ENCODE measurements at places on chromosomes 7 and 10.
A peak's percentile ranks its signal among the peaks of the same experiment; 100 is the strongest.

- no peak for DNase-seq
Measured at GRCh38 chr7:1663223-1663622, 6.9 kb upstream of the ELFN1 start.

- DNase-seq: no peak
Measured at GRCh38 chr10:36492590-36493515, 632.5 kb upstream of the ANKRD30A start.

DNA sequence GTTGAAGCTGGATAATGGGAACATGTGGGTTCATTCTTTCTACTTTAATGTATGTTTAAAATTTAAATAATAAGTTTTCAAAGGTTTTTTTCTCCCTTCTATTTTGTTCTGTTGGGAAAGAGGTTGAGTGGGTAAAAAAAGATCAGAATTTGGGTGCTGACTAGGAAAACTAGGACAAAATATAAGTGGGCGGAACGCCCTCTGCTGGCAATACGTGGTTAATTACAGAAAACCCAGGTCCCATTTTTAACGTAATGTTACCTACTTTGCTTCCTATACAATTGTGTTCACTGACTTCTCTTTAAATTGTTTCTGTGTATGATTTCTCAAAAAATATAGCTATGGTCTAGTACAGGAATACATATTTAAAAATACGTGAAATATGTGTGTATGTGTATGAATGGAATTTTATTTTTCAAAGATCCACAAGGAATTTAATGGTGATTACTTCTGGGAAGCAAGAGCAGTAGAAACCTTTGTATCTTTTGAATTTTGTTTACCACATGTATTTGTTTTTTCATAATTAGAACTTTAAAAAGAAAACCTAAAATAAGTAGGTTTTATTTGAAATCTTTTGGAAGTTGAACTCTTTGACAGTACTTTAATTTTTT, 8.7 kb downstream of the ECD start:
- DNase-seq: no peak

- no peak for DNase-seq
Measured at GRCh38 chr7:137073571-137074325, 205.3 kb downstream of the CHRM2 start.

DNA sequence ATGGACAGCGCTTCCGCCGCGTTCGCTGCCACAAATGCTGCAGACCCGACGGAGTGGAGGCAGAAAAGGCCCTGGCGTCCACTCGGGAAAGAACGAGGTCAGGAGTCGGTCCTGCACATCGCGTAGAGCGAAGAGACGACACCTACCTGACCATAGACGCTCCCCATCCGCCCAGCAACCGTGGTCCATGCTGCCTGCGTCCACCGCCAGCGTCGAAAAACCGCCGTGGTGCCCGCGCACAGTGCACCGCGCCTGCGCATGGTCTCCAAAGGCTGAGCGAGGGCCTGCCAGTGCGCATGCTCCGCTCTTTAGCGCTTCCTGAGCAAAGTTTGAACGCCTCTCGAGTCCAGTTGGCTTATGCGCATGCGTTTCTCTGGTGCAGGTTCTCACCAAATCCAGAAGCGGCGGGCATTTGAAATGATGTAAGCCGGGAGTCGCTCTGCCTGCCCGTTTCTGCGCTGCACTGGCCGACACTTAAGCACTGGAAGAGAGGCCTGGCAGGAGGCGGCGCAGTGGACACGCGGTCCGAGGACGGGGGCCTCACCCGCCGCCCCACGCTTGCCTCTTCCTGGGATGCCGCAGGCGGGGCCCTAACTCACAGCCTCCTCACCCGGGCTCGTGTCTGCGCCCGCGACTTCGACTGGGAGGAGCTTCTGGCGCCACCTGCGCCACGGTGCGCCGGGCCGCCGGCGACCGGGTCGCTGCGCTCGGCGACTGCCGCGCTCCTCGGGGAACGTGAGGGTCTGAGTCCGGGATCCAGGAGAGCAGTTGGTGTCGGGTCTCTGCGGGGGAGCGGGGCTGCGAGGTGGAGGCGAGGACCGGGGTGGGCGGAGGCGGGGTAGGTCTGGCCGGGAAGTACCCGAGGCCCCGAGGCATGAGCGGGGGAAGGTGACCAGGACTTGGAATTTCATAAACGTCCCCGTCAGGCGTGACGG, at the start of gene FAM24B:
FAM24B (minus strand) TSS at position 243 of the 935 bp plus-strand sequence. CDS start 29,066 bp downstream, outside the sequence.
- peak; percentile 88 for DNase-seq

- DNase-seq: no peak
Measured at GRCh38 chr10:93218386-93218785, 144.7 kb downstream of the CYP26A1 start.

GRCh38 chr7:152587366-152587765, 88.6 kb downstream of the XRCC2 start:
- no peak for DNase-seq

DNA sequence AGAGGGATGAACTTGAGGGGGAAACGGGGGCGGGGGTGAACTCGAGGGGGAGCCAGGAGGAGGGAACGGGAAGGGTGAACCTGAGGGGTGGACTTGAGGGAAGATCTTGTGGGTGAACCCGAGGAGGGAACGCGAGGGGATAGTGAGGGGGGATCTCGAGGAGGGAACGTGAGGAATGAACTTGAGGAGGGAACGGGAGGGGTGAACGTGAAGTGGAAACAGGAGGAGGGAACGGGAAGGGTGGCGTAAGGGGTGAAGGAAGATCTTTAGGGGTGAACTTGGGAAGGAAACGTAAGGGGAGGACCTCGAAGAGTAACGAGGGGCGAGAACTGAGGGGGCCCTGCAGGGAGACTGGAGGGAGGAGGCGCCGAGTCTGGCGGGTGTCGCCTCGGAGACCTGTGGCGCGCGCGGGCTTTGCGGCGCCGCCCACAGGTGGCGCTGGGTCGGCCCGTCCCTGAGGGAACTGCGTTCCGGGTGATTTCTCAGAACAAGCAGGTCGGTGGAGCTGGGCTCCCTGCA, 651 bp downstream of the MYO3A start:
- DNase-seq: no peak

DNA sequence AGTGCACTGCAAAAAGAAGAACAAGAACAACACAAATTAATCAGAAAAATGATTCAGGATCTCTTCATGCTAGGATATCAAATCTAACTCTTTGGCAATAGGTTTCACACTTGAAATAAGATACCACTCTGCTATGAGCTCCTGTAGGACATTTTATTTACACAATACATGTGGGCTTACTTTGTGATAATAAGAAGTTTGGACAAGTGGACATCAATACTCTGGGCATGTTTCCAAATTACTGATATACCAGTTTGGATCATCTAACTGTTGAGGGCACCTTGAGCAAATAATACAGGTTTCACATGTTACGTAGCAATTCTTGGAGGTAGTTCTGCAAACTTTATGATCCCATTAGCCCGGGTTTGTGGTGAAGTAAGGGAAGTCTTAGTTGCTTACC, 59.8 kb downstream of the CPVL start:
- DNase-seq: no peak

- no peak for DNase-seq
Measured at GRCh38 chr10:29127731-29128130, 161.1 kb upstream of the LYZL1 start.

- DNase-seq: no peak
Measured at GRCh38 chr7:114598946-114599345, 184.3 kb downstream of the FOXP2 start.

DNA sequence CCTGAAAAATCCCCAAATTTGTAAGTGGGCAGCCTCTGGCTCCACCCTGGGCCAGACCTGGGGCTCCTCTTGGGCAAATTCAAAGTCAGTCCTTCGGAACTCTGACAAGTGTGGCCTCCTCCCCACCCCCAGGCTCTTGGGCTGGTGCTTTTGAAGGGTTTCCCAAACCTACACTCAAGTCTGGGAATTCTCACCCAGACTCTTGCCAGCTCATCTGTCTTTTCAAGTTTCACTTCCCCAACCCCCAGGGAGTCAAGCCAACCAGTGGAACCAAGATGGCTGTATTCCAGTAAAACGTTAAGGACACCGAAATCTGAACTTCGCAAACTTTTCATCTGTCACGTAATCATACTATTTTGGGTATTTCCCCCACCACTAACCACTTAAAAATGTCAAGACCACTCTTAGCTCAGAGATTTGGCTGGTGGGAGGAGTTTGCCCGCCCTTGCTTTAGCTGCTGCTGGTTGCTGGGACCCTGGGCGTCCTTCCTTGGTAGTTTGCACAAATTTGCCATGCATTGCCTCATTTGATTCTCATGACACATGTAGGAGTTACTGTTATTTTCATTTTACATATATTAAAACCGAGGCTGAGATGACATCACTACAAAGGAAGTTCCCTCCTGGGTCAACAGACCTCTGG, 1.7 kb upstream of the MYO1G start:
- no peak for DNase-seq

- no peak for DNase-seq
Measured at GRCh38 chr7:127586346-127586745, 950 bp upstream of the GCC1 start.

DNA sequence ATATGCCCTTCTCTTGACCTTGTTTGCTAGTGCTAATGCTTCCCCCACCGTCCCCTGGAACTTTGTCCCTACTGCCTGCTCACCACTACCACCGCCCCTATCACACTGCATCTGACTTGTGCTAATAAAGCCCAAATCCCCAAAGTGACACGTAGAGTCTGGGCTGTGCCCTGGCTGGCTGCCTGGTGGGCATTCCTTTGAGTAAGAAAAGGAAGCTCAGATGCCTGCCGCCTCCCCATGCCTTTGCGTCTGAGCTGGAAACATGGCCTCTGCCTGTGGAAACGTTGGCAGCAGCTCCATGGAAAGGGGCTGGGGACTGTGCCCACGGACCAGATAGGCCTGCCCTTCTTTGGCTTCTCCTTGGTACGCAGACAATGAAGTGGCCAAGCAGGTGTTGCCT, 138.3 kb downstream of the CYP26A1 start:
- no peak for DNase-seq

GRCh38 chr10:118687472-118687871, 67.3 kb downstream of the CACUL1 start:
- no peak for DNase-seq

- DNase-seq: no peak
Measured at GRCh38 chr7:81186691-81187090, 267.8 kb upstream of the SEMA3C start.

- no peak for DNase-seq
Measured at GRCh38 chr7:12383377-12383776, 20.3 kb downstream of the VWDE start.

DNA sequence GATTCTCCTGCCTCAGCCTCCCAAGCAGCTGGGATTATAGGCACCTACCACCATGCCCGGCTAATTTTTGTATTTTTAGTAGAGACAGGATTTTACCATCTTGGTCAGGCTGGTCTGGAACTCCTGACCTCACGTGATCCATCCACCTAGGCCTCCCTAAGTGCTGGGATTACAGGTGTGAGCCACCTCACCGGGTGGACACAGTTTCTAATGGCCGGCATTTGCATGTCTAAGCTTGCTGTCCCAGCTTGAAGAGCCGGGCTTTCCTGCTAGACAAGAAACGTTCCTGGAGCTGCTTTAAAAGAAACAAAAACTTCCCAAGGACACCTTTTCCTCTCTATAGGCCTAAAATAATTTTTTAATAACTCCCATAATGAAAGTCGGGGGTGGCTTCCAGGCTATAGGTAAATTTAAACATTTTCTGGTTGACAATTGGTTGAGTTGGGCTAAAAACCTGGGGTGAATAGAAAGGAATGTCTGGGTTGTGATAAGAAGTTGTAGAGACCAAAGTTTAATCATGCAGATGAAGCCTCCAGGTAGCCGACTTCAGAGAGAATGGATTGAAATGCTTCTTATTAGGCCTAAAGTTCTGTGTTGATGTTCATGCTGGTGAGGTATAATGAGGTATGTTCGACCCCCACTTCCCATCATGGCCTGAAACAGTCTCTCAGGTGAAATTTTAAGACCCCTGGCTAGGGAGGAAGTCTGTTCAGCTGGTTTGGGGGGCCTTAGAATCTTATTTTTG, 8.8 kb downstream of the ACADSB start:
- no peak for DNase-seq

DNA sequence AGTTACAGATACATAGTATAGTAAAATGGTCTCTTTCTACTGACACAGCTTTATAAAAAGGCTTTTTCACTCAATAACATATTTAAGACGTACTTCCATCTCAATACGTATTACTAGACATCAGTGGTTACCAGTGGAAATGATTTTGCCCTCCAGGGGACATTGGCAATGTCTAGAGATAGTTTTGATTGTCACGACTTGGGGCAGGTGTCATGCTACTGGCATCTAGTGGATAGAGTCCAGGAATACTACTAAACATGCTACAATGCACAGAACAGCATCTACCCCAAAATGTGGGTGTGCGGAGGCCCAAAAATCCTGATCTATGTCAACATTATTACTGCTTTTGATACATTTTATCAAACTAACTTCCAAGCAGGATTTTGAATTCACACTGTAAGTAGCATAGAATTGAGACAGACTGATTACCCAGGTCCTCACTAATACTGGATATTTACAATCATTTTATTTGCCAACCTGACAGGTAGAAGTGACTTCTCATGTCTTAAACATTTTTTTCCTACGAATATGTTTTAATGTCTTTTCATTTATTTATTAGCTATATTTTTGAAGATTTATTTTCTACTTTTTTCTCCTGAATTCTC, 53.8 kb downstream of the HGF start:
- peak; percentile 24 for DNase-seq

DNA sequence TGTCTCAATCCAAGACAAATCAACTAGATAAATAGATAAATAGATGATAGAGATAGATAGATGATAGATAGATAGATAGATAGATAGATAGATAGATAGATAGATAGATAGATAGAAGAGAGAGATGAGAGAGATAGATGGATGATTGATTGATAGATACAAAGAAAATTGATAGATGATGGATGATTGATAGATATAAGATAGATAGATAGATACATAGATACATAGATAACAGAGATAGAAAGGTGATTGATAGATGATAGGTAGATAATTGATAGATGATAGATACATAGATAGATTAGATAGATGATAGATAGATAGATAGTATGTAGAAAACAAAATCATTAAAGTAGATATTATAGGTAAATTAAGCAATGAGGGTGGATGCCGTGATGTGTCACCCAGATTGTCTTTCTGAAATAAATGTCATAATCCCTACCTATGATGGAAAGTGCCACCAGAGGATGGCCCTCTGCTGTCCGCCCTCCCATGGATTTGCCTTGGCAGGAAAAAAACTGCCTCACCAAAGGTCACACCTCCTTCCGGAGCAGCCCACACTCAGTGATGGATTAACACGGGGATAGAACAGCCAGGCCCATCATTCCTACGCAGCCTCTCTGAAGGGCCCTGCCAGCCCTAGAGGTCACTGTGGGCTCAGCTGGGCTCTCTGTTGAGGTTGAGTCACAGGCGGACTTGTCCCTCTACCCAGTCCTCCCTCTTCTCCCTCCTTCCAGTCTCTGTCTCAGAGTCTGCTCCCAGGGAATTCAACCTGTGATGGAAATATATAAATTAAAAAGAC, 50.8 kb downstream of the KCNH2 start:
- no peak for DNase-seq

DNA sequence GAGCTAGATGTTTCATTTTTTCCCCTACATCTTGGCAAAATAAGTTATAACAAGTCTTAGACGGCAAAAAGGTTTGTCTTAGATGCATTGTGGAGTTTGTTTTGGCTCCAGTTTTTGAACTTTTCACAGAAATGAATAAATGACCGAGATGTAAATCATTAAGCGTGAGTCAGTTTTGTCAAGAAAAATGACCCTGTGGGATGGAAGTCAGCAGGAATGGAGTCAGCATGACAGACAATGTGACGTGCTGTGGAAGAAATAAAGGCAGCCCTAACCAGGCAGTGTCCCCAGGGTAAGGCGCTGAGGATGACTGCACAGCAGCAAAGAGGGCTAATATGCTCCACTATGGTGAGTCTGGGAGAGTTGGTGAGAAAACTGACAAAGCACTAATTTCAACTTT, 163.2 kb downstream of the NOC3L start:
- DNase-seq: no peak

Measured in NCI-H2171 (cell line).